ENCODE measurements at places on chromosomes 12 and 14.
A peak's percentile ranks its signal among the peaks of the same experiment; 100 is the strongest.

DNA sequence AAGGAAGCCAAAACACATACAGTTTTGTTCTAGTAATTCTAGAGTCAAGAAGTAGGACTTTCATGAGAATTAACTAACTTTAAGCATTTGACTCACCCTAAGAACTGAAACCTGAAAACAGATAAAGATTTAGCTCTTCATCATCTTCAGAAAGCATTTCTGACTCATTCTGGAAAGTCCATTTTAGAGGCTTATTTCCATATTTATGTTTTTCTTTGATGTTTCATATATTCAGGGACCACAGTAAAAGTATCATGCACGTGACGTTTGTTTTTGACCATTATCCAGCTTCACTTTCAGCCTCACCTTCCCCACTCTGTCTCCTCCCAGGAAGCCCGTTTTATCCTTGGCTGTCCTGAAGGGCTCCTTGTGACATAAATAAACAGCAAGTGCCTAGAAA lies 79.2 kb downstream of the MDGA2 start:
- no peak for DNase-seq

- peak; percentile 57 for DNase-seq
These were observed 16.1 kb upstream of the KRT73 start for GRCh38 chr12:52634266-52635056.

- DNase-seq, result peak; percentile 65
These were observed 22.3 kb upstream of the P2RX7 start for GRCh38 chr12:121110211-121110940.

DNA sequence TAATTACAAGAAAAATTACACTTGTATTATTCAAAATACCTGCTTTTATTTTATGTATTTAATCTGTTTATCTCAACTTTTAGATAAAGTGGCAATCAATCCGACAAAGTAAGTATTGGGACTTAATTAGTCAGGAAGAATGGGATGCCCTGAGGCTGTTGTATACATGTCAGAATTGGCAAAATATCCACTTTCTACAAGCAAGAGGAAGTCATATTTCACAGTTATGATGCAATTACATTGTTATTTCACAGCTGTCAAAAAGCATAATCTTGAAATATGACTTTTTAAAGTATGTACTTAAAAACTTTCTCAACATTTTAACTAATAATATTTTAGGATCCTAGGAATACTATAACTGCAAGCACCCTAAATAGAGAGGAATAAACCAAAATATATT lies 357.1 kb upstream of the MGAT4C start:
- DNase-seq, result no peak

GRCh38 chr14:43475757-43476156 lies 1031.3 kb downstream of the FSCB start:
- DNase-seq, result no peak

DNA sequence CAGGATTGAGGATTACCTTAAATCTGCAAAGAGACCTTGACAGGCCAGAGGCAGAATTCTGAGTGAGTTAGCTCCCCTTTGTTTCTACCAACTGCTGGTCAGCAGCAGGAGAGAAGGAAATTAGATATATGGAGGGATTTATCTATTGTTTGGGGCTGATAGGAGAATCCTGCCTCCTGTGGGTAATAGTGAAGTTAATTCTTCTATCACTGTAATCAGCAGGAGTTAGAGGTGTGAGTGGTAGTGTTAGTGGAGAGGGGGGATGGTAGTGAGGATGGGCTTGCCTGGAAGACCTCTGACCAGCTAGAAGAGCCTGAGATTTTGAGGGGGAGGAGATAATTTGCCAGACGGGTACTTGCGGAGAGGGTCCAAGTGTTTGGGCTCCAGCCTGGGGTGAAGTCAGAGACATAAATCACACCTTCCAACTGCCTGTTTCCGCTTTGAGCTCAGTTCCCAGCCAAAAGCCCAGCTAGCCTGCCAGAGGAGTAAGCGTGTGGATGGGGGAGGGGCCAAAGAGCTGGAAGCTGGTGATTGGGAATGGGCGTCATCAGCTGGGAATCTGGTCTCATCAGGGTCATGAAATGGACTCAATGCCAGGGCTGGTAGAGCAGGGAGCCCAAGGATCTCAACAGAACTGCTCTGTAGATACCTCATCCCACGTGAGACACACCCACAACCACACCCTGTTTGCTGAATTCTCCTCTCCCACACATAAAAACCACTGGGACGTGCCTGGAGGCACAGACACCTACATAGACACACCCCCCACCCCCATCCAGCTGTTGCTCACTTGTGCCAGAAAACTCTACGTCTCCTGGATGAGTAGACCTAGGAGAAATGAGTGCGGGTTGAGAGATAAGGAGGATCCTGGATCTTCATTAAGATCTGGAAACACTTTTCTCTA lies 13.1 kb upstream of the ITGA5 start:
- DNase-seq, result peak; percentile 93

DNA sequence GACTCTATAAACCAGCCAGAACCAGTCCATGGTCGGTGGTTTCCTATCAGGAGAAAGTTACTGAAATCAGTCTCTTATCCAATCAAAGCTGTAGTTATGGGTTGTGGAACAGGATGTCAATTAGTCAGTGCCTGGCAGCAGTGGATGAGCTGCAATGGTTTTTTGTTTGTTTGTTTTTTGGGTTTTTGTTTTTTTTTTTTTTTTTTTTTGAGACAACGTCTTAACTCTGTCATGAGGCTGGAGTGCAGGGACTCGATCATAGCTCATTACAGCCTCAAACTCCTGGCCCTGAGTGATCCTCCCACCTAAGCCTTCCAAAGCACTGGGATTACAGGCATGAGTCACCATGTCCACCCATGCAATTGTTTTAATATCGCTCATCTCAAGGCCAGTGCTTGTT lies 113.3 kb upstream of the CAND1 start:
- no peak for DNase-seq

GRCh38 chr12:33330940-33331339 lies 108.7 kb downstream of the SYT10 start:
- DNase-seq, result no peak

DNA sequence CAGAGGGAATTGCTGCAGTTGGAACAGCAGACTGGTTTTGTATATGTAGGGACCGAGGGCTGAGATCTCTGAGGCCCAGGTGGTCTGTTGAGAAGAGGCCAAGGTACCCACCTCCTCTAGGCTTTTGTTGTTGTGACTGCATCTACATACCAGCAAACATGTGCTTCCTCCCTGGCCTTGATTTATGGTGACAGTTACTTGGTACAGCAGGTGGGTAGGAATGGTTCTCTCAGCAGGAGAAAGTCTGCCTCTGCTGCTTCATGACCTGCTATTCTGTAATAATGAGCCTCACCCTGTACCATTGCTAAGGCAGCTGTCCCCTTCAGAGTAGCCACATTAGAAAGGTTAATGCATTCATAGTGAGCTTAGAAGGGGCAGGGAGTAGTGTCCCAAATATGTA lies 196.7 kb upstream of the PELI2 start:
- no peak for DNase-seq

DNA sequence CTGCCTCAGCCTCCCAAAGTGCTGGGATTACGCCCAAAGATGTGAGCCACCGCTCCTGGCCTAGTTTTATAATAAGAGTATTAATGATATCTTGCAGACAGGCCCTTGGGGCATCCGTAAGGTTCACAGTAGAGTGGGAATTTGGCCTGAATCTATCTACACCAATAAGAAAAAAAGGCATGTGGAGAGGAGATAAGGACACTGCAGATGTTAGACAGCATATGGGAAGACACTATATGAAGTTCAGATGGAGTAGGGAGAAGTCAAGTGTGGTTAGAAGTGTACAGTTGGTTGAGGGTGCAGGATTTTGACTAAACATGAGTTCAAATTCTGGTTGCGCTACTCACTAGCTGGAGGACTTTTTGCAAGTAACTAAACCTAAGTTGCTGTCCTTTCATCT lies 8.5 kb upstream of the TTC8 start:
- no peak for DNase-seq

- DNase-seq, result no peak
These were observed 82.1 kb upstream of the STXBP6 start for GRCh38 chr14:25132094-25132493.

- DNase-seq, result no peak
These were observed 98.6 kb downstream of the NT5DC3 start for GRCh38 chr12:103742349-103742932.

DNA sequence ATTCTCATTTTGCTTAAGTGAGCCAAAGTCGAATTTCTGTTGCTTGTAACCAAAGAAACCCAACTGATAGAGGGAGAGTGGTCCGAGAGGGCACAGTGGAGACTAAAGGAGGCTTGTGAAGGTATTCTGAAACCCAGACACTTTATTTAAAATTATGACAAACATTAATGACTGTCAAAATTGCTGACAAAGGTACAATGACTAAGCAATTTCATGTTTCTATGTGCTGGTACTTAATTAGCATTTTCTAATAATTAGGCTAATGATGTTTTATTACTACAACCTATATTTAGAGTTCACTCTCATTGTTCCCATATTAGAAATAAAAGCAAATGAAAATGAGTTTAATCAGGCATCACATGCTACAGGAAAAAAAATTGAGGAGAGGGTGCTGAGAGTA lies 116.4 kb downstream of the PTGER2 start:
- DNase-seq, result no peak

DNA sequence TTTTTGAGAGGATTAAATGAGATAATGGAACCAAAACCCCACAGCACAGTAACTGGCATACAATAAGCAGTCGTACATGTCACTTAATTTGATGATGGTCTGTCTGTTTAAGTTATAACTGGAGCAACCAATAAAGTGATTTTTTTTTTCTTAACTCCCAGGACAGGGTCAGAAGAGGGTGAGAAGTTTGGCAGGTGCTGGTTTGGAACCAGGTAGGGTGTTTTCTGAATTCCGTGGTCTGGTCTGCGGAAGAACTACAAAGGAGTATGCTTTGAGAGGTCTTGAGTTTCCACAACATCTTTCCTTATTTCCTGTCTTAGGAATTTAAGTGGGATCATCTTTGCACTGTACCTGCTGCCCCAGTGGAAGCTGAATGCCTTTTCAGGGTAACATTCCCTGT lies 111.7 kb downstream of the SLC8A3 start:
- no peak for DNase-seq

DNA sequence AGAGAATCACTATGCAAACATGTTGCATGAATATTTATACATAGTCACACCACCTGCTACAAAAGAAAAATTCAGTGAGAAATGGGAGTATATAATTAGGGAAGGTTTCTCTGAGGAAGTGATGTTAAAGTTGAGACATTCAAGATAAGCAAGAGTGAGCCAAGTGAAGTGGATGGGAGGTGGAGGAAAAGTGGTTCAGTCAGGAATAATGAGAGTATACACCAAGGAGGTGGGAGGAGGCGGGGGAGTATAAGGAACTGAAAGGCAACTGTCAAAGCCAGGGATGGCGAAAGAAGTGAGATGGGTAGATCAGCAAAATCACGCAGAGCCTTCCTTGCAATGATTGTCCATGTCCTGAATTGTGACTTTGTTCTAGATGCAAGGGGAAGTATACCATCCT lies 33.7 kb downstream of the PRKD1 start:
- DNase-seq, result no peak

- DNase-seq, result no peak
These were observed 1317.0 kb downstream of the TMEM121 start for GRCh38 chr14:106843386-106843785.

DNA sequence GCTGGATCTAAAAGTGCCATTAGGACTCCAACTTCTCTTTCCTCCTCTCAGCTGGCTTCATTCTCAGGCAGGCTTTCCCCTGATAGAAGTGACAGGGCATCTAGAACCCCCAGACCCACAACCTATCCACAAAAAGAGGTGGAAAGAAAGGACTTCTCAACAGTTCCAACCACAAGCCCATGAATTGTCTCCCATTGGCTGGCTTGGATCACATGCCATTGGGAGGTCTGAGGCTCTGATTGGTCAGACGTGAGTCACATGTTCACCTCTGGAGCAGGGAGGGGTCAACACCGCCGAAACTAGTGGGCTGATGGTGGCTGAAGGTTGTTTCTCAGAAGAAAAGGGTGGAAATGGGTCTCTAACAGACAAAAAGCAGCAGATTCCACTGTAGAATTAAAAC lies 47.2 kb downstream of the DRAM1 start:
- no peak for DNase-seq

GRCh38 chr14:39875028-39875427 lies 442.8 kb upstream of the FBXO33 start:
- DNase-seq, result no peak

- no peak for DNase-seq
These were observed 1.3 kb downstream of the BDKRB2 start for GRCh38 chr14:96205978-96206360.

- no peak for DNase-seq
These were observed 14.3 kb upstream of the PPP1R13B start for GRCh38 chr14:103861413-103862392.

- no peak for DNase-seq
These were observed 4.2 kb downstream of the AQP5 start for GRCh38 chr12:49965836-49966235.
